ENCODE measurements at places on chromosomes 3 and 15.

GRCh38 chr3:192817053-192817452 is 89.7 kb upstream of the FGF12 start:
- no peak for DNase-seq

DNA sequence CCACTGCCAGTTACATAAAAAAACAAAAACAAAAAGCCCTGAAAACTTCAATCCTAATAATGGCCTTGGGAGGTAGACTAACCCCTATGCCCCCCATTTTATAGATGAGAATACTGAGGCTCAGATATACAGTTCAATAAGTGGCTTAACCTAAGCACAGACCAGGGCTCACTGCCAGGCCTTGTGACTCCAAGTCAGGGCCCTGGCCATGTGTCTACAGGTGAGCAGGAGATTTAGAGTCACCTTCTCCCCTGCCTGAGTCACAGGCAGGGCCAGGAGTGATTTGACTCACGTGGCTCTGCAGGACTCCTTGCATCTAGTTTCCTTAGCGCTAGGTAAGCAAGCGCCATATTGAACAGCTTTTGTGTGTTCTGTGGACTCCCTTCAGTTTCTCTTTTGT is 98.6 kb upstream of the ETV5 start:
- no peak for DNase-seq

GRCh38 chr3:27105904-27106303 is 263.3 kb downstream of the NEK10 start:
- no peak for DNase-seq

DNA sequence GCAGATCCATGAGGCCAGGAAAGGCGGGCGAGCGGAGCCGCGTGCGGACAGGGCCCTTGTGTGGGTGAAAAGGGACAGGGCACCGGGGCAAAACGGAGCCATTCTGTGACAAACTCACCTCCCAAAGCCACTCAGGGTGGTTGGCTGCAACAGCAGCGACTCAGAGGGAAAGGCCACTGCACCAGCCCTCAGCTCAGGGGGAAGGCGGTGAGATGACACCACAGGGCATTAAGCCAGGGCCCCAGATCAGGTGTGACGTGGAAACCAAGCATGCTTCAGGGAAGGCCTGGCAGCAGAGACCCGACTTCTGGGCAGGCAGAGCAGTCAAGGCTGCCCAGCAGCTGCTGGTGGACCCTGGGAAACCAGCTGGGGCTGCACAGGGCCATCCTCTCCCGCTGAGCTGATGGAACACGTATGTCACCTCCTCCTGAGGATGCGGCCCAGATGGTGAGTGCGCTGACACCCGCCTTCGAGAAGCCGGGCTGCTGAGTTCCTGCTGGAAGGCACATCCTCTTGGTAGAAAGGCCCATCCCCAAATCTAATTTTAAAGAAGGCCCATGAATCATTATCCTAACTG is 82.3 kb downstream of the CHSY1 start:
- no peak for DNase-seq

DNA sequence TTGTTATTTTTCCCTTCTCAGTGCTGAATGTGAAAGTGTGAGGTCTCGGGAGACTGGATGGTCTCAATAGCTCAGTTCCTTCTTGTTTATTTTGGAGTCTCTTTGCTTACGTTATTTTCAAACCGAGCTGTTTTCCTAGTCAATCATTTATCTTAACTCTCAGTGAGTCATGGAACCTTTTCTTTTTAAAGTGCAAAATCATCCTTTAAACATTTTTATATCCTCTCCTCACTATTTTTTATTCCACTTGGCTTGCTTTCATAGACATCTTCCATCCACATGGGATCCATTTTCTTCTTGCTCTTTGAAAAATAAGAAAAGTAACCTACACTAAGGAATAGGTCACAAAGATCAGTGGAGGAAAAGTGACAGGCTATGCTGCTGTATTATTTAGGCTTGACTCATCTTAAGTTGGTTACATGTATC is 497.8 kb downstream of the NAALADL2 start:
- DNase-seq: no peak

- DNase-seq: no peak
These were observed 73.8 kb downstream of the IQSEC1 start for GRCh38 chr3:12999147-13000140.

- DNase-seq: no peak
These were observed 653.9 kb downstream of the ROBO1 start for GRCh38 chr3:79113876-79114275.

DNA sequence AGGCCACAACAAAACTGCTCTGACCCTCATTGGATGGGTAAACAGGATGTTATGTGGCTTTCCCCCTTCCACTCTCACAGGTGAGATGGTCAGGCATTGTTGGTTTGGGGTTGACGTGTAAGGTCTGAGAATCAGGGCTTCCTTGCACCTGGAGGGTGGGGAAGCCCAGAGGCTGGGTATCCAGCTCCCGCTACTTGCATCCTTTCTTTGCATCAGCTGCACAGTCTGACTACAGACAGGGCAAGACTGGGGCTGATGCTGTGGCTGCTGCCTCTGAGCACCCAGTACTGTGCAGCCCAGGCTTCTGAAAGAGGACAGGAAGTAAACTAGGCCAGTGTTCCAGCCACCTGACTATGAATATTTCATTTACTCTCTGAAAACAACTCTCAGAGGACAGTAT is 58.0 kb upstream of the ATP2B2 start:
- DNase-seq: no peak

GRCh38 chr3:121515313-121515712 is 30.5 kb downstream of the POLQ start:
- no peak for DNase-seq

DNA sequence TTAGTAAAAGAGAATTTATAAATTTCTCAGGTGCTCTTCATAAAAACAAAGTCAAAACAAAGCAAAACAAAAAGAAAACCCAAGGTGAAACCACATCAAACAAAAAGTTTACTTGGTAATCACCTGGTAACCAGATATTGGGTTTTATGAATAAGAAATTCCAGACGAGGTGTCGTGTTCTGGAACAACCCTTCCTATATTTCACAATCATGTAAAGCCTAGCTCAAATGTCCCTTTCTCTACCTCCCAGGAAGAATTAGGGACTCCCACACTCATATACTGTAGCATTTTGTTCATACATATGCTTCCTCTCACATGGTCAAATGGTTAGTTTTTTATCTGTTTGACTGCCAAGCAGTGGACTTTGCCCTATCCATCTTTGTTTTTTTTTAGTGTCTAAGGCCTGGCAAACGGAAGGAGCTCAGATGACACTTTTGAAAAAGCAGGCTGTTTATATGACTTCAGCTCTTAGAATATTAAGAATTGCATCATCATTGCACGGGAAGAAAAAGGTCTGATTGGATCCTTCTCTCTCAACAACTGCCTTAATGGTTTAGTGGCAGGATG is 326.7 kb upstream of the TBL1XR1 start:
- DNase-seq: no peak

GRCh38 chr3:149816986-149817385 is 4.0 kb downstream of the RNF13 start:
- no peak for DNase-seq

DNA sequence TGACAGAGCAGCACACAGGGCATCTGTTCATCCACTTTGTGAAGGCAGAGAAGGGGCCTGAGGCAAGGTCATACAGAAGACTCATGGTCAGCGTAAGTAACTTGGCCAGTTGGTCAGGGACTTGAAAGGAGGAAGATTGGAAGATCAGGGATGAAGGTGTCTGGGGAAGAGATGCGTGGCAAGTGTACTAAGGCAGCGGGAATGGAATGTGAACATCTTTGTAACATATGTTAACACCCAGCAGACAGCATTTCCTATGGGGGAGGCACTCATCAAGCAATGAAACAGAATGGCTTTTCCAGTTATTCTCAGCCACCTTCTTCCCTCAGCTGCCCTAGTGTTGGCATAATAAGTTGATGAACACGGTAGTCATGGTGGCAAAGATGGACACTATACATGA is 7.8 kb upstream of the RFC4 start:
- DNase-seq: no peak

- DNase-seq: no peak
These were observed 9.5 kb downstream of the CYP19A1 start for GRCh38 chr15:51328926-51329325.

DNA sequence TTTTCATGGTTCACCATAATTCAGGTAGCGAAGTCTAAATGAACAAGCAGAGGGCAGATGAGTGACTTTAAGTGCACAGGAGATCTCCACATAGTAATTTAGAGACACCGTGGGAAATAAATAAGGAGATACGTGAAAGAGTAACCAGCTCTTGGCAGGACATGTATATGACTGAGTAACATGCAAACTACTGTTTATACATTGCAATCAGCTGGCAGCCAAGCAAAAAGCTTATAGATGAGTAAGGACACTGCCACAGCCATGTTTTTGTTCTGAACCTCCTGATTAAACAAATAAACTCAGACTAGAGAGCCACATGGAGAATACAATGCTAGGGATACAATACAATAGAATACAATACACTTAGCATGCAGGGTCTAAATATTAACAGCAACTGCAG is 252.4 kb downstream of the FHIT start:
- DNase-seq: no peak

- DNase-seq: no peak
These were observed 672.3 kb downstream of the FHIT start for GRCh38 chr3:60578936-60579335.

DNA sequence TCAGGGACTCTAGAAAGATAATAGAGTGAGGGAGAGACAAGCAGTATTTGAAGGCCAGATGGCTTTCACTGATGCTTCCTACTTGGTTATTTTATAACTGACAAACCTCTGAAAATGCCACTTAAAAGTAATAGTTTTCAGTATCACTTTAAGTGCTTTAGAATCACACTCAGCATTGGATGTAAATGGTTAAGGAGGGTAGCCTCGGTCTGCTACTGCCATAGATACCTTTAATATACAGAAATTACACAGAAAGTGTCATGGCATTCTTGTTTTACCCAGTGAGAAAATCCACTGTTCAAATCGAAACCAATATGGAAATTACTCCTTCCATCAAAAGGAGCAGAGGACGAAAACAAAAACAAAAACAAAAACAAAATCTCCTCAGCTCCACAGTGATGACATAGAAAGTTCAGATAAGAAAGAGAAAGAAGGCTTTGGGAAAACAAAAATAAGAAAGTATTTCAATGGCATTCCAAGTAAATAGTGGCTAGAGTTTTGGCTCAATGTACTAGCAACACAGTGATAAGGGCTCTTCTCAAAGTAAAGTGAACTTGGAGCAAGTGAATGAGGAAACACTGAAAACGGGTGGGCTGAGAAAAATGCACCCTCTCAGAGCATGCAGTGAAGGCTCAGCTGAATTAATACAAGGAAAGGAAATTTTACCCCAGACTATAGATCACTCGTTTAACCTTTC is 43.2 kb upstream of the CD47 start:
- DNase-seq: no peak

GRCh38 chr15:44296625-44297524 is 8.4 kb downstream of the GOLM2 start:
- no peak for DNase-seq

- no peak for DNase-seq
These were observed 13.1 kb downstream of the MKRN2OS start for GRCh38 chr3:12532182-12532581.

DNA sequence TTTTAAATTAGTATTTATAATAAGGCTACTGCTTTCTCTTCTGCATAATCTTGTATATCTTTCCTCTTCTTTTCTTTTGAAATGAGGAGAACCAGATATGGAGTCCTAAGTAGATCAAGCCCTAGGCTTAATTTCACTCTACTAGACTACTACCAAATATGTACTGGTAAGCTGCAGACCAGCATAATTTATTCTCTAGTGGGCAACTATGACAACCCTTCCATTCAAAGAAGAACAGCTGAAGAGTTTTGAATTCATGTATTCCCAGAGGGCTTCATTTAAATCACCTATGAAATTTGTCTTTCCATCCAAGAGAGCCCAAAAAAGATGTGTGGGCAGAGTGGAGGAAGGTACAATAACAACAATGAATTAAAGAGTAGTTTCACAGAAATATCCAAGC is 10.0 kb downstream of the RAD18 start:
- no peak for DNase-seq

DNA sequence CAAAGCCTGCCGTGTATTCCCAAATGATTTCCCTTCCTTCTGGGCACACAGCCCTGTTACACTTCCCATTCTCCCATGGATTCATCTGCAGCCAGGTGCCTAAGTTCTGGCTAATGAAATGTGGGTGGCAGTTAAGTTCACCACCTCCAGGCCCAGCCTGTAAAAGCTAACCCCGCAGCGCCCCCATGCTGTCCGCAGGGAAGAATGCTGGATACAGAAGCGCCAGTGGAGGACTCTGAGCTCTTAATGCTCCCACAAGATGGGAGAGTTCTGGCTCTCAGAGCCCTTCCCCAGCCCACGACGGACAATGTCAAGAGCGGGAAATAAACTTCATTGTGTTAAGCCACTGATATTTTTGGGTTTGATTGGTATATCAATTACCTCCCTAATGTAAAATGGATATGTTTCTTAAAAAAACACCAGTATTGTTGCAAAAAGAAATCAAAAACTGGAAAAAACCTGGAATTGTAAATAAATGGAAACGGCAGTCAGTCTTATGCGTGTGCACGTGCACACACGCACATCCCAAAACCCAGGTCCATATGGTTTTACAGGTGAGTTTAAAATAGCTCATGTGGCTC is 37.7 kb upstream of the FGD5 start:
- no peak for DNase-seq

DNA sequence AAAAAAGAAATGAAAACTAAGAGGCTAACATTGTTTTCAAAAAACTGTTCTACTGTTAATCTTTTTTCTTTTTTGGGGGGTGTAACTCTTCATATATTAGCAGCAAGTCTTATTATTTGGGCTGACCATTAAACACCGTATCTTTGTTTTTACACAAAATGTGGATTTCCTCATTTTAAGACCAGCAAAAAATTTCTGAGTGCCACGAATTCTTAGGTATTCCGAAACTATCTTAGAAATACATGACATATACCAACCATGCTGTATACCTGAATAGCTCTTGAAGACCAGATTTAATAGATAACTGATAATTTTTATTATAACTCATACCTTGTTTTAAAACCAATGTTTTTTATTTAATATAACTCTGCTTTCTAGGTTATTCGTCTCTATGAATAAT is 620 bp upstream of the TTC23 start:
- no peak for DNase-seq

DNA sequence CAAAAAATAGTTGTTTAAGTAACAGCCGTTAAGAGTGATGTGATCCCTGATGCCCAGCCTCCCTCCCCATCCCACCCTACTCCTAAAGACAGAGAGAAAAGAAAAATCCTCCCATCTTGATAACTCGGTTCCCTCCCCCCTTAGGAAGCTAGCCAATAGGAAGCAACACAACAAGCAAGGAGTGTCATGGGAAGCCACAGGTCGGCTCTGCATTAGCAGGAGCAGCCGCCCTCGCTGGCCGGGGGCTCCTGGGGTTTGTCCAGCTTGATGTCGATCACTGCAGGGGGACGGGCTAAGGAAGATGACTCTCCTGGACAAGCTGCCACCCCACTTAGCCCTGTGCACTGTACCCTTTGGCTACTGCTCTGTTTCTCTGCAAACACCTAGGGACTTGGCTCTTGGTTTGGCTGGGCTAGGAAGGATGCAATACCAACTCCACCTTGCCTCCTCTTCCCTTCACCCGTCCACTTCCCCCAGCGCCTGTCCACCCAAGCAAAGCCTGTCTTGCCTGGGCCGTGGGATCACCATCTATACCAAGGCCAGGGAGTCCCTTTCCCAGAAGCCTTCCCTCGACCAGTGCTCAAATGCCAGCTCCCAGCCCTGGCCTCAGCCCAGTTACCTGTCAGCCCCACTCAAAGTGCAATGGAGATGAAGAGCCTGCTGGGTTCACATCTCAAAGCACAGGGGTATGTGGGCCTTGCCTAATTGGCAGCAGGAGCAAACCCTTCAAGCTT is 23.1 kb downstream of the SRPRB start:
- no peak for DNase-seq

All from NCI-H1048 (cell line).